Right atrium auricular region (tissue), 2 donors: ENCODE measurements at places on chromosomes 6 and 20. TPM values are rescaled to one million over a fixed set of nuclear protein-coding genes. Genes with fewer than 3 reads are reported as not detected.

GRCh38 chr6:100565439-100566104 lies 100.9 kb upstream of the SIM1 start:
- DNase-seq: no peak

GRCh38 chr20:63137851-63138415 lies 78.0 kb downstream of the YTHDF1 start:
- DNase-seq: no peak

NRSN1 gene
- not detected for total RNA-seq

- DNase-seq: no peak
These were observed 78.7 kb downstream of the BFSP1 start for GRCh38 chr20:17452441-17452840.

GRCh38 chr6:38241200-38241871 lies 398.4 kb downstream of the BTBD9 start:
- no peak for DNase-seq

GRCh38 chr6:26454631-26455030 lies 3.1 kb upstream of the BTN2A1 start:
- no peak for DNase-seq

DNA sequence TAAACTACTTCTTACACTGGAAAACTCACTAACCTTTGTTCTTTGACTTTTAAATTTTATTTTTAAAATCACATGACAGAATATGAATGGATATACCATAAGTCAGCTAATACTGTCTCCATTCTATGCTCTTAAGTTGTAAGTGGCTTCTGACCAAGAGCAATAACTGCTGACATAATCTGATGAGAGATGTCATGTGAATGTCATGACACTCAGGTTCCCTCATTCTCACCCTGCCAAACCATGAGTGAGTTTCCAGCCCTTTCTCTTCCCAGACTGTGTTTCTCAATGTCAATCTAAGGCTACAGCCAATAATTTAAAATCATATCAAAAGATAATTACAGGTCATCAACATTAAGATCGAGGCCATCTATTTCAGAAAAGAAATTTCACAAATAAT lies 39.7 kb downstream of the KIF16B start:
- DNase-seq: no peak

GRCh38 chr6:7644417-7644816 lies 54.4 kb downstream of the SNRNP48 start:
- no peak for DNase-seq

GRCh38 chr20:44701118-44701857 lies 13.9 kb upstream of the CCN5 start:
- DNase-seq: no peak

BMP2 gene
- total RNA-seq: 8.9 TPM

GRCh38 chr6:148524471-148524882 lies 181.8 kb downstream of the SASH1 start:
- no peak for DNase-seq

PTCRA gene
- not detected for total RNA-seq

LINC00237 gene
- not detected for total RNA-seq

- DNase-seq: peak; percentile 43
These were observed 112.5 kb downstream of the JPH2 start for GRCh38 chr20:44074252-44075151.

DNA sequence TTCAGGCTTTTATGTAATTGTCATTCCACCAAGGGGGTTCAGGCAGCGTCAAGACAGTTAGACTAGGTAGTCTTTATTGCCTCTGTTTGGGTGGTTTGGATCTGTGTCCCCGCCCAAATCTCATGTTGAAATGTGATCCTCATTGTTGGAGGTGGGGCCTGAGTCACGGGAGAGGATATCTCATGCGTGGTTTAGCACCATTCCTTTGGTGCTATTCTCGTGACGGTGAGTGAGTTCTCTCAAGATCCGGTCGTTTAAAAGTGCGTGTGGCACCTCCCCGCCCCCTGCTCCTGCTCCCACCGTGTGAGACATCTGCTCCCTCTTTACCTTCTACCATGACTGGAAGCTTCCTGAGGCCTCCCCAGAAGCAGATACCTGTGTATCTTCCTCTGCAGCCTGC lies 51.3 kb upstream of the FOXC1 start:
- DNase-seq: no peak

- DNase-seq: no peak
These were observed 191.4 kb upstream of the FAM83B start for GRCh38 chr6:54655162-54655561.

RSPO3 gene
- not detected for total RNA-seq

DNA sequence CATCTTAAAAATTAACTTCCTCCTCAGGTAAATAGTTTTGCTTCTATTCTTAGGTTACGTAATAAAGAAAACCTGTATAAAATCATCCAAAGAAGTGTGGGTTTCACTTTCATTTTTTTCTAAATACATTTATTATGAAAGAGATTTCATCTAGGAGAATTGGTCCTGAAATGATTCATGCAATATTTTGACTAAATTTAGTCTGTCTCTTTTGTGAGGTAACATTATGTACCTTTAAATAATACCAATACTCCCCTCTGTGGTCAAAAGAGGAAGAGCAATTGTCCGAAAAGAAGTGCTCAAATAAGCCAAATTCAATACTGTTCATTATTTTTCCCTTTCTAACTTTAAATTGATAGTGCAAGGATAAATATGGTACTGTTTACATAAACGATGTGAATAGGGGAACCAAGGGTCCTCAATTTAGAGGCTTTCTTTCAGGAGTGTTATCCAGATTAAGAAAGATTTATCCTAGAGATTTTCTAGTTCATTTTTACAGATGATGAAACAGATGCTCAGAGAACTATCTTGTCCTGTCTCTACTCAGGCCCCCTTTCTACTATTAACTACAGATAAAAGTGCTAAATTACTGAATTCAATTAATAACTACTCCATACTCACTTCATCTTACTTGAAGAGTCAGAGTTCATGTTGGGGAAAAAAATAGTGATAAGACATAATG lies 26.2 kb downstream of the CYP39A1 start:
- DNase-seq: no peak

GSTA3 gene
- not detected for total RNA-seq
